ENCODE measurements at places on chromosomes 4 and X. TPM values are rescaled to one million over a fixed set of nuclear protein-coding genes. Genes with fewer than 3 reads are reported as not detected.

Gene ADGRG2
- 17.5 TPM for polyA plus RNA-seq

DNA sequence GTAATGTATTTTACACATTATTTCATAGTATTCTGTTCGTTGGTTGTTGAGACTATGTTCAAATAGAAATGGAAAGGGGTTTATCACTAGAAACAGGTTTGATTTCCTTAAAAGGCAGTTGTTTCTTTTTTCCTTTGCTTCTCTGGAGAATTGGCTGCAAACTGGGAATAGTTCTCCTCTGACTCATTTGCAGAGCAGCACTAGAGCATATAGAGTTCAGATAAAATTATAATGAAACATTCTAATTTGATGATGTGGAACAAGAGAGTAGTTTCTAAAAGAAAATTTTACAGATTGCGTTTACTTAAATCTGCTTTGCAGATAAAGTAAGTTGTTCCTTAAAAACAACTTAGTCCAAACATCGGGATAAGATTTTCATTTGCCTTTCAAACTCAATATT lies 29.7 kb downstream of the SYNPO2 start:
- DNase-seq: no peak

DNA sequence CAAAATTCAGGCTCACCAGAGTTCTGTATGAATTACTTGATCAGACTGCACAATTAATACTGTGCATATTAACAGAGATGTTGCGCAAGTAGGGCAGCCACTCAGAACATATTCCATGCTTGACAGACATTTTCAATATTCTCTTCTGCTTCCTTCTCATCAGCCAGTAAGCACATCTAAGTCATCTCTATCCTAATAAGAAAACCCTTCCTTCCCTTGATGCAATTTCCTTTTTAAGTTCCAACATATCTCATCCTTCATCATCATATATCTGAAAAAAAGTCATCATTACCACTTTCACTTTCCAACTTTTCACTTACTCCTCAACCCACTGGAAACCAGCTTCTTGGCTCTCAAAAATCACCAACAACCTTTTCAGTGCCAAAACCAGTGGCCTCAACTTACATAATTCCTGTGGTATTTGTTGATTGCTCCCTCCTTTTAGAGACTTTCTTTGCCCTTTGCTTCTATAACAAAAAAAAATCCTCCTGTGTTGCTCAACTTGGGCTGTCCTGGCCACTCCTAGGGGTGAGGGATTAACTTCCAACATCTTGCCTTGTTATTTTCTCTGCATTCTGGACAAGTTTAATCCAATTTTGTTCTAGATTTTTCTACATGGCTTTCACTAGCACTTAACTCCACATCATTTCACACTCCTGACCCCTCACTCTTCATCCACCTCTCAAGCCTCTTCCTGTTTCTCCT lies 14.1 kb downstream of the MBNL3 start:
- no peak for DNase-seq

Gene NUP62CL
- 10.8 TPM for polyA plus RNA-seq

GRCh38 chrX:21723084-21723483 lies 34.8 kb downstream of the SMPX start:
- no peak for DNase-seq

DNA sequence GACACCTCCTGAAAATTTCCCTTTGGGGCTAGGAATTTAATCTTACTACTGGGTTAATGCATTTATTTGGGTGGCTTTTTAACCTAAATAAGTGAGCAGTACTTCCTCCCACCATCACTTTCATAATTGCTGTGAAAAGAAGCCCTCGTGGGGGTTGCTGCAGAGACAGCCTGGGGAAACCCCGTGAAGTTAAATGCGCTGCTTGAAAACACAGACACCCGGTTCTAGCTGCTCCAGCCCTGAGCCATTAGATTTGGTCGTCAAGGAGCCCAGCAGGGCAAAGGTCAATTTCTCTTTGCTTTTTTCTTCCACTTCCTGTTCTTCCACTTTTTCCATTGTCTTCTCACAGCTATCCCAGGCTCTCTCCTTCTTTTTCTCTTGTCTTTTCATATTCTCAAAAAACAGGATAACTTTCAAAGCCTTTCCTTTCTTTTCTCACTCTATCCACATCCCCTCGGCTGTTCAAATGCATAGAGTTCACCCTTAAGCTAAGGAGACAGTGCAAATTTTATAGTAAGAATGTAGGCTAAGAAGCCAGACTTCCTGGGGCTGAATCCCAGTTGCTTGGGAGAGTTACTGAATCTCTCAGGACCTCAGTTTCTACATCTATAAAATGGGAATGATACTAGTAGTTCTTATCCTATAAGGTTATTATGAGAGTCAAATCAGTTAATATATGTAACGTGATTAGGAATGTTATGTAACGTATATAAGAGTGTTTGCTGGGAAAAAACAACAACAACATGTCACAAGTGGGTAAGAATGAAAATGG lies 91.5 kb upstream of the ZNF827 start:
- no peak for DNase-seq

DNA sequence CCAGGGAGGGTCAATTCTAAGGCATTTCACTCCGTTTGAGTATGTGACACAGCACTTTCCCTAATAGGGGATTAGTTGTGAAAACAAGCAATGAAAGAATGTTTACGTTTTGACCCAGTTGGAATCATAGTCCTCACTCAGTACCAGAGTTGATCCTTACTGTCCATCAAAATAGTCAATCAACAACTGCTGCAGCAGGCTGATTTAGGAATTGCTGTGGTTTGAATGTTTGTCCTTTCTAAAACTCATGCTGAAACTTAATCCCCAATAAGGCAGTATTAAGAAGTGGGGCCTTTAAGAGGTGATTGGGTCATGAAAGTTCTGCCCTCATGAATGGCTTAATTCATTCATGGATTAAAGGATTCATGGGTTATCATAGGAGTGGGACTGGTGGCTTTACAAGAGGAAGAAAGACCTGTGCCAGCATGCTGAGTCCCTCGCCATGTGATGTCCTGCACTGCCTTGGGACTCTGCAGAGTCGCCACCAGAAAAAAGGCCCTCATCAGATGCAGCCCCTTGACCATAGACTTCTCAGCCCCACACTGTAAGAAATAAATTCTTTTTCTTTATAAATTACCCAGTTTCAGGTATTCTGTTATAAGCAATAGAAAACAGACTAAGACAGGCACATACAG lies 3.1 kb upstream of the FBXL5 start:
- no peak for DNase-seq

DNA sequence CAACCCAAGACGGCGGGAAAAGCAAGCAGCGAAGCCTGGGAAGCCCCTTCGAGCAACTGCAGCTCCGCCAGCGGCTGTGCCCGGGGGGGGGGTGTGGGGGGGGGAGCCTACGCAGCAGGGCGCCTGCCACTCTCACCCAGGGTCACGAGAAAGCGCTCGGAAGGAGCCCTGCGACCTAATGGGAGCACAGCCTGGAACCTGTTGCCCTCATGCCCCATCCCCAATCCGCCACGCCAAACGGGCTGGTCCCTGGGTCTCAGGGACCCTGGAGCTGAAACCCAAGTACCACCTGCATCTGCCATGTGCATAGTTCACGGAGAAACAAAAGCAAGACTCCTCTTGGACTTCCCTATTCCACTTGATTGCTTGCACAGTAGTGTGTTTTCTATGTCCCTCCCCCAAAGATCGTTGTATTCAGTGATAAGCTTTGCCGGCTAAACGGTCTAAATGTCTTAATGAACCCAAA lies 359 bp upstream of the GAB3 start:
- no peak for DNase-seq

DNA sequence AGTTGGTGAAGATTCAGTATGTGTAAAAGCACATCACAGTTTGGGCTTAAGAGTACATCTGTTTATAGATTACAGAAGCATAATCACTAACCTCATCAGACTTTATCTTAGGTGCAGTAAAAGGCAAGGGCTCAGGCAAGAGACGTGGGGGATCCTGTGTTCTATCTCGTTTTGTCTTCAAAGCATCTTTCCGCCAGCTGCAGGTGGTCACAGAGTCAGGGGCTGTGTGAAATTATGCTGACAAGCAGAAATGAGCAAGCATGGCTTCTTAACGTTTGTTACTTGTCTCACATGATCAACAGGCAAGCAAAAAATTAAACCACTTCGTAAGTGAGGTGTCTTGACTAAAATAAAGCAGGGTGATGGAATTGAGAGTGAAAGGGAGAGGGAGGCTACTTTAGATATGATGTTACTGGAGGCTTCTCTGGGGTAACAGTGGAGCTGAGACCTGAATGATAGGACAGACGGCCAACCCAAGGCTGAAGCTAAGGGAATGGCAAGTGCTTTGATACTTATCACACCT lies 1.4 kb upstream of the TEC start:
- DNase-seq: no peak

DNA sequence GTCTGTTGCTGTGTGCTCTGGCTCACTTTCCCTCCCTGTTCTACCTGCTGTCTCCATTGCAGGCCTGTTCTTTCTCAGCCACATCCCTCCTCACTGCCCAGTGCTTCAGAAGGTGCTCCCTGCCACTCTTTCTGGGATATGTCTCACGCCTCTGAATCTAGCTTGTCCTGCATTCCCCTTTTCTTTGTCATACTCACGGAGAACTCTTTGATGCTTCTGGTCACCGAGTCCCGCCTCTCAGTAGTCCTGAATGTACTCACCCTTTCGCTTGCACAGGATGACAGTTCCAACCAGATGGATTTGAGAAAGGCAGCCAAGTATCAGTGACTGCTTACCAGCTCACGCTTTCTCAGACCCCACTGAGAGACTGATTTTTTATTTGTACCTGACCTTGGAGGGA lies 65.2 kb upstream of the TLR2 start:
- DNase-seq: no peak

DNA sequence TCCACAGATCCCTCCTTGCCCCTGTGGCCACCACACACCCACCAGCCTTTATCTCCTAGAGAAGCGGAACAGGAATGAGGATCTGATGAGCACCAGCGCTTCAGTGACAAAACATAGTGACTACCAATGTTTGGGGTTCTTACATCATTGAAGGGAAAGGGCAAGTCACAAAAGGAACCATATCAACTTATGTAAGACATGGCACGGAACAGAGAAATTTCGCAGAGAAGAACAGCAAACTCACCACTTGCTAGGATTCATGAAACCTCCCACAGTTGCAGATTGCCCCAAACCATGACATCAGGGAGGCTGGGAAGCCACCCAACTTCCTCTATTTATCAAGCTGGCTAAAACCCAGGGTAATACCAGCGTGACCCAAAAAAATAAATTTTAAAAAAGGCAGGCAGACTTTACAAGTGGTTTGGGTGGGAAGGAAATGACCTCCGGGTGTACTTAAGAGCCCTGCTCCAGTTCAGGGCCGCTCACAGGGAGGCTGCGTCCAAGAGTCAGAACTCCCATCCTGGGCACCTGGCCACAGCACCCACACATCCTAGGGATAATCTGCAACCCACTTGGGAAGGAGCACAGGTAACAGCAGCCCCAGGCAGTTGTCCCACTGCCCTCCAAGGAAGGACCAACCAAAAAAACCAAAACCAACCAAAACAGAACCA lies 36.0 kb downstream of the ADGRG2 start:
- DNase-seq: no peak

Gene SSX3
- polyA plus RNA-seq: not detected

Gene CSTF2
- 20.1 TPM for polyA plus RNA-seq
